ENCODE measurements at places on chromosomes 12 and 14.

- DNase-seq, result no peak
Observed at GRCh38 chr12:48774516-48774915, 14.4 kb downstream of the ADCY6 start.

DNA sequence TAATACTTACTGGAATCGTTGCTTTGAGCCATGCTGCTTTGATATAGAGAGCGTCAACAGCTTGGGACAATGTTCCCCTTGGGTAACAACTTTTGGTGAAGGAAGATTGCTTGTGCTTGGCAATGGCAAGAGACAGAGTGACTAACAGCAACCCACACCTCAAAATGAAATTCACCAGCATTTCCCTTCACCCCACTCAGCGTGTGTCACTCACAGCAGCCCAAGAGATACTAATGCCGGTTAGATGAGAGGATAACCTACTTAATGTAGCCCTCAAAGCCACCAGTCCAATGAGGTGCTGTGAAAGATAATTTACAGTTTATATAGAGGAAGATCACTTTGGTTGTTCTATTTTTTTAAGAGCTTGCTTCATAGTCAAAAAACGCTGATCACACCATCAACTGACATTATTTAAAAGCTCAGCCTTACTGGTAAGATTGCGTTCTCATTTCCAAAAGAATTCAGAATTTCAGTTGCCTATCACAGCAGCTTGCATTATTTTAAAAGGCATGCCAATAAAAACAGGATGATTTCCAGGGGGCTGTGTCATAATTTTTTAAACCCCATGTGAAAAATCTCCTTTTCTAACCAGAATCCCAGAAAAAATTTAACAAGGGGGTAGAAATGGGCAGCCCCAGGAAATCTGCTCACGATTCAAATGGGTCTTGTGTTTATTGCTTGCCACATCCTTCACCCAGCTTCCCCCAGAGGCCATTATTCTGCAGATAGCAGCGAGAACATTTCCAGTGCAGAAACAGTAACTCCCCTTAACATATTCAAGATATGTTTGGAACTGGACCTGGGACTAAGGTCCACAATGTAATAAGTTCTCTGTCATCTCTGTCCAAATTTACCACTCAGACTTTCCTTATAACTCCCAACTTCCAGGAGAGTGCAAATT lies at the start of gene IL26:
IL26 (minus strand) TSS at position 235 of the 901 bp plus-strand sequence; CDS start at position 181, 54 bp downstream.
- DNase-seq, result no peak

- no peak for DNase-seq
Observed at GRCh38 chr12:115201966-115202365, 518.0 kb upstream of the TBX3 start.

DNA sequence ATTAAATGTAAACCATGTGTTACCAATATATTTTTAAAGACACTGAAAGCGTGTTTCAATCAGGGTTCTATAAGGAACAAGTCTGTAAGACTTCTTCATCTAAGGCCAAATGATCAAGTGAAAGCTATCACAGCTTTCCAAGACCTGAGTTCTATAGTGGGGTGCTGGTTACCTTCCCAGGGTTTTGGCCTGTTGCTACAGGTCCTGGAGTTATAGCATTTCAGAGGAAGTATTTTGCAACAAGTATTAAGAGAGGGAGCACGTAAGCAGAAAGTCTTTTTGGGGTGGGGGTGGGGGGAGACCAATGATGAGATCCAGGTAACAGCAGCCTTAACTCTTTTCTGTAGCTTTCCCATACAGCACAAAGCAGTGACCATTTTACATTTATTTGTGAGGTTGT lies 43.8 kb downstream of the FOXN3 start:
- no peak for DNase-seq

- DNase-seq, result no peak
Observed at GRCh38 chr12:40738856-40739255, 46.6 kb downstream of the CNTN1 start.

- DNase-seq, result no peak
Observed at GRCh38 chr14:54470701-54471100, 18.1 kb downstream of the GMFB start.

- no peak for DNase-seq
Observed at GRCh38 chr12:21483531-21483930, 17.9 kb downstream of the RECQL start.

DNA sequence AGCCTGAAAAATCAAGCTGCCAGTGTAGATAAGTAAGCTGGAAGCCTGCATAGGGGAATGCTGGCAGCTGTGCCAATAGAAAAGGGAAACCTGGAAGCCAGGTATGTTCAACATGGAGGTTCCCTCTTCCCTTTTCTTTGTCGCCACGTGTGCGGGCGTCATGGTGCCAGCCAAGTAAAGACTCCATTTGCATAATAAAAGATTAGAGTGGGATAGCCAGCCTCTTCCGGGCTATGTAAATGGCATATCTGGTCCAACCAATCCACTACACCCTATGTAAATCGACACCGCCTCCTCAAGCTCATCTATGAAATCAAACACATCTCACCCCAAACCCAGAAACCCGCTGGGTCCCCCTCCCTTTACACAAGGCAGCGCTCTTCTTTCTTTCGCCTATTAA lies 5.6 kb upstream of the ADGRD1 start:
- DNase-seq, result no peak

DNA sequence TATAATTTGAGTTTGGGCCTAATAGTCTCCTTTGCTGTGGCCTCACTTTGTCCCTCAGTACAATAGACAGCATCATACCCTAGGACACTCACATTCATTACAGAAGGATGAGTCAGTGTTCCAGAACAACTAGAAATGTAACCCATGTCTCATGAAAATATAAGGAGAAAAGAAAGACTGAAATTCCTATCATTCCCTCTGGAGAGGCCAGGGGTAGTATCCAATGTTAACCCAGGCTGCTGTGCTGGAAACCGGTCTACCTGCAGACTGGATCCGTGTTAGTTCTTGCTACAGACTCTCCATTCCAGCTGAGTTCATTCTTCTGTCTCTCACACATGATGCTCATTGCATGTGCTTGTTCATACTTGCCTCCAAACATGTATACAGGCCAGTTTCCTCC lies 75.8 kb upstream of the HOXC13 start:
- DNase-seq, result no peak

DNA sequence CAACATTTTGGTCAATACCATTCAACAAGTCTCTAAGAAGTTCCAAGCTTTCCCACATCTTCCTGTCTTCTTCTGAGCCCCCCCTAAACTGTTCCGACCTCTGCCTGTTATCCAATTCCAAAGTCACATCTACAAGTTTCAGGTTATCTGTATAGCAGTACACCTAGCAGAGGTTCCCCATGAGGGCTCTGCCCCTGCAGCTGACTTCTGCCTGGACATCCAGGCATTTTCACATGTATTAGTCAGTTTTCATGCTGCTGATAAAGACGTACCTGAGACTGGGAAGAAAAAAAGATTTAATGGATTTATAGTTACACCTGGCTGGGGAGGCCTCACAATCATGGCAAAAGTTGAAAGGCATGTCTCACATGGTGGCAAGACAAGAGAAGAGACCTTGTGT lies 10.2 kb upstream of the PLA2G1B start:
- no peak for DNase-seq

- no peak for DNase-seq
Observed at GRCh38 chr14:67137744-67138371, 51.4 kb upstream of the GARIN2 start.

DNA sequence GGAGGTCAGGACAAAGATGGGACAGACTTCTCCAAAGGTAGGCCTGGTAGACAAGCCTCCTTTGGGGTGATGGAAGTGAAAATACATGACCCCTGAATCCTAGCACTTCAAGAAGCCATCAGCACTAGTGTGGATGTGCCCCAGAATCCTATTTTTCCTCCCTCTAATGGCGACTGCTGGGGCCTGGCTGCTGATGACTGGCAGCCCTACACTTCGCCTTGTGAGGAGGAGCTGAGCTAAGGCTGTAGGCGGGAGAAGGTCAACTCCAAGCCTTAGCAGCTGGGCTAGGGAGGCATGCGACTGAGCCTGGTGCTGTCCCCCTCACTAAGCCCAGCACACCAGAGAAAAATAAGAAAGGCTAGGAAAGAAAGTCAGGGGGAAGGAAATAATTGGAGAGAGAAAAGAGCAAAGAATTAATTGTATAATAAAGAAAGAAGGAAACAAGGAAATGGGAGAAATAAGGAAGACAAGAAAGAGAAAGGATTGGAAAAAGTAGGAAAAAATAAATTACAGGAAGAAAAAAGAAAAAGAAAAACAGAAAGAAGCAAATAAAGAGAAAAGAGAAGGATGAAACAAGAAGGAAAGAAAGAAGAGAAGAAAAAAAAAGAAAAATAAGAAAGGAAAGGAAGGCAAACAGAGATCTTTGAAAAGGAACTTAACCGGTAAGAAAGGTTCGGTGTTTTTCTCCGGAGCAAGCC lies 4.7 kb upstream of the HOXC10 start:
- no peak for DNase-seq

- DNase-seq, result no peak
Observed at GRCh38 chr12:86139671-86140070, 116.5 kb downstream of the MGAT4C start.
